ENCODE measurements at places on chromosomes 16 and 17.
A peak's percentile ranks its signal among the peaks of the same experiment; 100 is the strongest.

DNA sequence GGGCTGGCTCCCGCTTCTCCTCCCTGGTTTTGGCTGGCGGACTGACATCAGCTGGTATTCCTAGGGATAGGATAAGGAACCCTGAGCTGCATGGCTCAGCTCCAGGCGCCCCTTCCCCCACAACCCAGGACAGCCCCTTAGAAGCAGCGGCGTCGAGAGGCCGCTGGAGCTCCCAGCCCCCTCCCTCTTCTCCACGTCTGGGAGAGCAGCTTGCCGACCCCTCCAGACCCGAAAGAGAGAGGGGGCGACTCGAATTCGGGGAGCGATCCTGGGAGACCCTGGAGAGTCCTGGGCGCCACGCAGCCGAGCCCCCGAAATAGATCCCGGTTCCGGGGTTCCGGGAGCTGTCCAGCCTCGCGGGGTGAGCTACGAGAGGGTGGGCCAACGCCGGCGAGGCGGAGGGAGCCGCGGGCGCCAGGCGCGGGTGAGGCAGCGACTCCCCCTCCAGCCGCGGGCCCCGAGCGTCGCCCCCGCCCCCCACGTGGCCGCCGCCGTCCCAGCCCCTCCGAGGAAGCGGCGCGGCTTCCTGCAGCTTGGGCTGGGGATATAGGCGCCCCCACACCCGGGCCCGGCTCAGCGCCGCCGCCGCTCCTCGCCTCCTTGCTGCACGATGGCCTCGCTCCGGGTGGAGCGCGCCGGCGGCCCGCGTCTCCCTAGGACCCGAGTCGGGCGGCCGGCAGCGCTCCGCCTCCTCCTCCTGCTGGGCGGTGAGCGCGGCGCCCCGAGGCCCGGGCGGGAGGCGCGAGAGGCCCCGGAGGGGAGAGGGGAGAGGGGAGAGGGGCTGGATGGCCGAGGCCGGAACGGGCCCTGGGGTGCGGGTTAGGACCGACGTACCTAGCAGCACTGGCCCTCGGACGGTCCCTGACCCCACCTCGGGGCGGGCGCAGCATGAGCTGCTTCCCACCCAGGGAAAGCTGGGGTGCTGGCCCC, at the start of gene RAMP2:
Gene RAMP2, plus strand, starts transcription at position 576 of the 930 bp plus-strand sequence. Its CDS starts 35 bp downstream, at position 611.
- DNase-seq: no peak

GRCh38 chr16:52283584-52284375, 263.2 kb downstream of the TOX3 start:
- no peak for DNase-seq

DNA sequence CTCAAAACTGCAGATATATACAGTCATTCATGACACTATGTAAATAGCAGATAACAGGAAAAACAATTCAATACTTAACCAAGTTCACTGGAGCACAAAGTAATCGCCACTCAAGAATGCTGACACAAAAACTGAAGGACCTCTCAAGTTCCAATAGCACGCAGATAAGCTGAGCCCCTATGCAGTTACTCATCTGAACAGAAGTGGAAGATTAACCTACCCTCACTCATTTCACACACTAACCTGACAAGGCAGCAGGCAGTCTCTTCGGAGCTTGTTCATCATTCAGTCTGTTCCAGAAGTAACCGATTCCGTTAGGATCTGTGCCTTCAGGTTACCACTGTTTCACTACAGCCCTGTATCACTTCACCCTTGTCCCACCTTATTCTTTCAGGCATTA, 6.0 kb downstream of the HELZ start:
- no peak for DNase-seq

GRCh38 chr17:50470426-50470825, 1.7 kb upstream of the CHAD start:
- no peak for DNase-seq

GRCh38 chr17:5508810-5509209, 22.4 kb downstream of the MIS12 start:
- no peak for DNase-seq

- DNase-seq: peak; percentile 31
Observed at GRCh38 chr16:2194166-2194834, 2.1 kb downstream of the CASKIN1 start.

DNA sequence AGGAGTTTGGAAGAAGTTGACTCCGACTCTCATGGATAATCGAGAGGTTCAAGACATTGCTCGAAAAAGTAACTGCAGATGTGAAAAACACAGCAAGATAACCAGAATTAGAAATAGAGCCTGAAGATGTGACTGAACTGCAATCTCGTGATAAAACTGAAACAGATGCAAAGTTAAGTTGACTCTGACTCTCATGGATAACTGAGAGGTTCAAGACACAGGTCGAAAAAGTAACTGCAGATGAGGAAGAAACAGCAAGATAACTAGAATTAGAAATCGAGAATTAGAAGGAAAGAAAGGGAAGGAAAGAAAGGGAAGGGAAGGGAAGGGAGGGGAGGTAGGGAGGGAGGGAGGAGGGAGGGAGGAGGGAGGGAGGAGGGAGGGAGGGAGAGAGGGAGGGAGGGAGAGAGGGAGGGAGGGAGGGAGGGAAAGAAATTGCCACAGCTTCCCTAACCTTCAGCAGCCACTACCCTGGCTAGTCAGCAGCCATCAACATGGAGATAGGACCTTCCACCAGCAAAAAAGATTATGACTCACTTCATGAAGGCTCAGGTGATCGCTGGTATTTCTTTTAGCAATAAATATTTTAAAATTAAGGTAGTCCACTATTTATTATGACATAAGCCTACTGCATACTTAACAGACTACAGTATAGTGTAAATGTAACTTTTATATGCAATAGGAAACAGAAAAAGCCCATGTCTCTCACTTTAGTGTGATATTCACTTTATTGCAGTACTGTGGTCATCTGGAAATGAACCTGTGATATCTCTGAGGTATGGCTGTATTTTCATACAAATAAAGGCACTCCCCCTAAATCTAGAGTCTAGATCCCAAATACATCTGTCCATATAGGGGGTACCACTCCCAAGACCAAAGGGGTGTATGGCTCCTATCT, 68.3 kb downstream of the KANSL1 start:
- DNase-seq: no peak

GRCh38 chr17:74235911-74236371, 22.6 kb downstream of the TTYH2 start:
- DNase-seq: no peak

DNA sequence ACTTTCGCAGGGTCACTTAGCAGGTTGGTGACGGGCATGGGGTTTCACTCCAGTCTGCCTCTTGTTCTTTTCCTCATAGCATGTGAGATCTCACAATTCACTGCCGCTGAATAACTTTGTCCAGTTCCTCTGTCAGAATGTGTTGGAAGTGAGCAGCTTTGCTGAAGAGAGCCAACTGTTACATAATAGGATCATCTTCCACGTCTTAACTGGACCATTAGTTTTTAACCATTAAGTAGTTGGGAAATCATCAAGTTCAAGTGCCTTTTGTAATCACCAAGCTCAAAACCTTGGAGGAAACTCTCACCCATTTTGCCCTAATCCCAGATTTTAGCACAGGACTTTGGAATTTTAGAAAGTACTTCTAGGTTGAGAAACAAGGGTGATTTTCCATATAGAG, 290.6 kb downstream of the WWOX start:
- no peak for DNase-seq

GRCh38 chr16:75293772-75294171, 42.3 kb upstream of the BCAR1 start:
- no peak for DNase-seq

DNA sequence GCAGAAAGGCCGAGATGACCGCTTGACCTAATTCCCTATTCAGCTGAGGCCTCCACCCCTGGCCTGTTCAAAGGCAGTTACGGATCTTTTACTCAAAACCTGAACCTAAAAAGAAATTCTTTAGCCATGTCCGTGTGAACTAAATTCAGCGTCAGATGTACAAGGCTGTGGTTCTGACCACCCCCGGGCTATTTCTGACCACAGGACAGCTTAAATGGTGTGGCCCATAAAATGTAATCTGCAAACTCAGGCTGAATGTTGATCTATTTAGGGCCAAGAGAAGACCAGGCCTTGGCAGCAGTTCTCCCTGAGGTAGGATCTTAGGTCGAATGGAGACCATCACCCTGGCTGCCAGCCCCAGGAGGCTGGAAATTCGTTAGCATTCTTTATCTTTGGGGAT, 485.5 kb downstream of the WWOX start:
- no peak for DNase-seq

DNA sequence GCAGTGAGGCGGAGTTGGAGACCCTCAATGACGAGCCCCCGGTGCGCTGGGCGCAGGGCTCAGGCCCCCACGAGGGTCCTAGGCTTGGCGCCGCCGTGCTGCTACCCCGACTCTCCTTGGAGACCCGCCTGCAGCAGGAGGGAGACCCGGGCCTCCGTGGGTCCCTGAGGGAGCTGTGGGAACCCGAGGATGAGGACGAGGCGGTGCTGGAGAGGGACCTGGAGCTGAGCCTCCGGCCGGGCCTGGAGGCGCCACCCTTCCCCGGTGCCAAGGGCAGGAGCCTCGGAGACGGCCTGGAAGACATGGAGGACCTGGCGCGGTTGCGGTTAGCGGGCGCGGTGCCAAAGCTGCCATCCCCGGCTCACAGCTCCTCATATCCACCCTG, 2.3 kb downstream of the MYO15B start:
- DNase-seq: no peak

GRCh38 chr17:47373002-47373401, 49.2 kb downstream of the EFCAB13 start:
- no peak for DNase-seq

GRCh38 chr16:67063008-67063407, 34.1 kb downstream of the CBFB start:
- DNase-seq: no peak

- DNase-seq: no peak
Observed at GRCh38 chr16:72092832-72093447, 480 bp downstream of the TXNL4B start.

- DNase-seq: no peak
Observed at GRCh38 chr16:77569406-77569805, 134.6 kb upstream of the ADAMTS18 start.

GRCh38 chr16:48250520-48251278, 3.4 kb upstream of the ABCC11 start:
- no peak for DNase-seq

DNA sequence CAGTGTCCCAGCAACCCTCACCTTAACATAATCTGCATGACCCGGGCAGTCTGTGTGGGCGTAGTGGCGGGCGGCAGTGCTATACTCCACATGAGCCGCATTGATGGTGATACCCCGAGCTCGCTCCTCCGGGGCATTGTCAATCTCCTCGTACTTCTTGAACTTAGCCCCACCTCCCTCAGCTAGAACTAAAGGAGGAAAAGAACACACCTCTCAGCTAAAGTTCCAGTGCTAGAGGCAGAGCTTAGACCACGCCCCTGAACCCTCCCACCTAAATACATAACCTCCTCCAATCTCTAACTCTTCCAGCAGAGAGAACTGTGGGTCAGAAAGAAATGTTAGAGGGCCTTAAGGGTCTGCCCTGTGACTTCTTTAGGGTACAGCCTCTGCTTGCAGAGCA, 855 bp downstream of the TUFM start:
- DNase-seq: peak; percentile 61

DNA sequence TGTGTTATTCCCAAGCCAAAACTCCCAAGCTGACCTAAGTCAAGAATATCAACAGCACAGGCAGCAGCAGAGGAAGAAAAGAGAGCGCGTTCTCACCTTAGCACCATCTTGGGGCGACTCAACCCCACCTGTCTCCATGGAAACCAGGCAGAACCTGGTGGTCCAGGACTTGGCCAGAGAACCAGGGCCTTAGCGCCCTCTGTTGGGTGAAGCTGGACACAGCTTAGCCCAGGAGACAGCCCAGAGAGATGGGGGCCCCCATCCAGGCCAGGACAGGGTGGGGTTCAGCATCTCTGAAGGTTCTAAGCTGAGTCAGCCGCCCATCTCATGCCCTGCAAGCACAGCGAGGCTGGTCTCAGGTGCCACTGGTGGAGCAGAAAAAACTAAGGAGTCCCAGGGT, 60.1 kb upstream of the TMEM132E start:
- peak; percentile 13 for DNase-seq

GRCh38 chr17:66634193-66634592, 200.7 kb upstream of the CACNG5 start:
- no peak for DNase-seq

DNA sequence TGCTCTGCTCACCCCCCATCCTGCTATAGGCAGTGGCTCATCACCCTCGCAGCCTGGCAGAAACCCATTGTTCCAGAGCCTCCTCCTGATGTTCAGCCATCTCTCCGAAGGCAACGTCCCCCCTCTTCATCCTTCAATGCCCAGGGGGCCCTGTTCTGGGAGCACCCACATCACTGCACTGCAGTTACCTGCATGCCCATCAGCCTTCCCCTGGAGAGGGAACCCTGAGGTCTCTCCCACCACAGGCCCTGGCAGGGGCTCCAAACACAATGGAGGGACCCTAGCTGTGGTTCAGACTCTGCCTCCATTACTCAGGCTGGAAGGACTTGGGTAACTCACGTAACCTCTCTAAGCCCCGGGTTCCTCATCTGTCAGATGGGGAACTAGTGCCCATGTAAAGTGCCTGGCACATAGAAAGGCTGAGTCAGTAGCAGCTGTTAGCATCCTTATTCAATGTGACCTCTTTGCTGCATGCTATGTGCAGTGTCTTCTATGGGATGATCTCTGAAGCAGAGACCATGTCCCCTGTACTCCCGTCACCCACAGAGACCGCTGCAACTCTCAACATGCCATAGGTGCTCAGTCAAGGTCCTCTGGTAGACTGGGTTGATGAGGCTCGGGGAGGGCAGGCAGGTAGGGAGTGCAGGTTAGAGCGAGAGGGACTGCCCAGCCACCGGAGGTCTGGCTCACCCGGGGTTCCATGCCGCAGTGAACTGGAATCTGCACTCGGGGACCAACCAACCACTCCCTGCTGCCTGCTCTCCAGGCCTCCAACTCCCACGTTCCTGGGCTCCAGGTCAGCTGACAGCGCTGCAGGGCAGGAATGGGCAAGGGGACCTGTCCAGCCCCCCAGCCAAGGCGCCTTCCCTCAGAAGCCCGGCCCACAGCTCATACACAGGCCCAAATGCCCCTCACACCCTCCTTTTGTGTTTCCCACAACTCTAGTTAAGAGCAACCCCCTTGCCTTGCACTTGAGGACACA, 233.2 kb downstream of the ZNF423 start:
- no peak for DNase-seq

DNA sequence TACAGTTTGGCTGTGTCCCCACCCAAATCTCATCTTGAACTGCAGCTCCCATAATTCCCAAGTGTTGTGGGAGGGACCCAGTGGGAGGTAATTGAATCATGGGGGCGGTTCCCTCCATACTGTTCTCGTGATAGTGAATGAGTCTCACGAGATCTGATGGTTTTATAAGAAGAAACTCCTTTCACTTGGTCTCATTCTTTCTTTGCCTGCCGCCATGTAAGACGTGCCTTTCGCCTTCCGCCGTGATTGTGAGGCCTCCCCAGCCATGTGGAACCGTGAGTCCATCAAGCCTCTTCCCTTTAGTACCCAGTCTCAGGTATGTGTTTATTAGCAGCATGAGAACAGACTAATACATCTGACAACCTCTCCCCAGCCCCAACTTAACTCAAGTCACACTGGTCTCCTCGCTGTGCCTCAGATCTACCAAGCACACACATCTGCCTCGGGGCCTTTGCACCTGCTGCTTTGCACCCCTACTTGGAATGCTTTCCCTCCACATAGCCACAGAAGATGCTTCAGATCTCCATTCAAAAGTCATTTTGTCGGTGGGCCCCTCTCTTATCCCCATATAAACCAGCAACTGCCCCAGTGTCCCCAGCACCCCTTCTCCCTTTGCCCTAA, 74.4 kb downstream of the RPH3AL start:
- DNase-seq: no peak
